ENCODE measurements at places on chromosomes 16 and 17.

DNA sequence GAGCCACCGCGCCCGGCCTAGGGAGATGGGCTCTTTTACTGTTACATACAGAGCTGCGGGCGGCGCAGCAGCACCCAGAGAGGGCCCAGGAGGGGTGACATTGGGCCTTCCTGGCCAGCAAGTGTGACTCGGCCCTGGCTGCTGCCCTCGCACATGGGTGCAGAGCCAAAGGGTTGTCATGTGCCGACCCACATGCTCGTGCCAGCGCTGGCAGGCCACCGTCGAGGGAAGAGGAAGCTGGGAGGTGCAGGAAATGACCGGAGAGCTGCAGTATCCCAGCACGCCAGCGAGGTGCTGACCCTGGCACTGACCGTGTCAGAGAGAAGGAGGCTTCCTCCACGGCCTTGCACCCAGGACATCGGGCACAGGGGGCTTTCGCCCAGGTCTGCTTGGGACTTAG is 8.0 kb downstream of the ENDOV start:
- no peak for DNase-seq

GRCh38 chr16:69706256-69706974 is 19.9 kb downstream of the NQO1 start:
- DNase-seq: no peak

DNA sequence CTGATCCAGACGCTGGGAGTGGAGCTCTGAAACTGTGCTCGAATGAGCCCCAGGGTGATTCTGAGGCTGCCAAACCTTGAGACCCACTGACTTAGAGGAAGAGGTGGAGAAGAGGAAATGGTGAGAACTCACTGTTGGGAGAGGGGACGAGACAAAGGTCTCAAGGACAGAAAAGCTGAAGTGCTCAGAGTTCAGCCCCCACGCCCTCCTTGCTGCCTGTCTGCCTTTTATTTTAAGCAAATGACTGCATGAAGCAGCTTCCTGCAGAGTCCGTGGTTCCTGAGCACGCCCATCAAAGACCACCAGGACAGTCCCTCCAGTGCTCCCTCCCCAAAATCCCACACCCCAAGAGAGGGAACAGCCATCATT is 20.4 kb downstream of the COTL1 start:
- no peak for DNase-seq

- no peak for DNase-seq
These were observed 578.7 kb upstream of the CDH11 start for GRCh38 chr16:65700596-65700995.

DNA sequence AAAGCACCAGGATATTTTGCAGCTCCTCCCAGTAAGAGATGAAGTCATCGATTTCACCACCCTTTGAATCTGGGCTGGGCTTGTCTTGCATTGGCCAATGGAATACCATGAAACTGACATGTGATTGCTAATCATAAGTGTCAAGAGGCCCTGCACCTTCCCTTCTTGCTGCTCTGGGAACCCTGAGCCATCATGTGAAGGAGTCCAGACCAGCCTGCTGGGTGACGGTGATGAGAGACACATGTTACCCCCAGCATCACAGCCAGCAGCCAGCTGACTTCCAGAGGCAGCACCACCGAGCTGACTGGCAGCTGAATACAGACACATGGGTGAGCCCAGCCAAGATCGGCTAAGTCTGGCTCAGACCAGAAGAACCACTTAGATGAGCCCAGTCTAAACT is 43.6 kb upstream of the CACNG4 start:
- DNase-seq: no peak

DNA sequence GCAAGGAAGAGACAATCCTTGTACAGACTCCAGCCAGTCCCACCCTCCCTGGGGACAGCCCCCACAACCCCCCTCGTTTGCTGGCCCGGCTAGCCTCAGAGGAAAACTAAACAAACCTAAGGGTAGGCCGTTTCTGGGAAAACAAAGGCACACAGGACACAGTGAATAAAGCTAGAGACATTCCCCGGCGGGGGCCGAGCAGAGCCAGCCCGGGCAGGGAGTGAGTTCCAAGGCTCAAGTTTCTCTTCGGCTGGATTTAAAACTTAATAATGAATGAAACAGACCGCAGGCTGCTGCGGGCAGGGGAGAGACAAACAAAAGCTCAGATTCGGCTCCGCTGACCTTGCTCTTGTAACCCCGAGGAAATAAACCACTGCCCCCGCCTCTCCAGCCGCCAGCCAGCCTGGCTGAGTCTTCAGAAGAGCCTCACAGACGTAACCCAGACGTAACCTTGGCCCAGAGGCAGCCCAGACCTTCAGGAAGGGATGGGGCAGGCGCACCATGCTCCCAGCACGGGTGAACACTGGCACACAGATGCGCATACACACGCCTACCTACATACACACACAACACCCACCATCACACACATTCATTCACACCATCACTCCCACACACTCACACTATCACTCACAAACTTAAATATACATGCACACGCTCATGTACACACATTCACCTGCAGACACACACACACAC is 216.0 kb downstream of the ZNF423 start:
- no peak for DNase-seq

GRCh38 chr17:39080421-39081078 is 70.9 kb downstream of the PLXDC1 start:
- DNase-seq: no peak

- no peak for DNase-seq
These were observed 53.9 kb downstream of the BANP start for GRCh38 chr16:88005181-88005581.

DNA sequence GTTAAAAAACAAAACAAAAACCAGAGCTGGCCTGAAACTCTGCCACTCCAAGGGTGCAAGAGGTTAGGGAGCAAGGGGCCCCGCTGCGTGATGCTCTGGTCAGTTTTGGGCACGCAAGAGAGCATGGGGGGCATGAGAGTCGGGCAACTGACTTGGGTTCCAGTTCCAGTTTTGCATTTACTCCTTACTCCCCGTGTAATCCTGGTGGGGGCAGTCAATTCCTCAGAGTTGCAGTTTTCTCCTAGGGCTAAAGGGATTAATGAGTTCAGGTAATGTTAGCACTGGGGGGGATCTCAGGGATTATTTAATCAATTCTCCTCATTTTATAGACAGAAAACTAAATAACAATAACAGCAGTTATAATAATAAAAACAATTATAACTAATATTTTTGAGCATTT is 72.9 kb upstream of the PMFBP1 start:
- no peak for DNase-seq

- no peak for DNase-seq
These were observed 56.3 kb downstream of the COX10 start for GRCh38 chr17:14125518-14126137.

DNA sequence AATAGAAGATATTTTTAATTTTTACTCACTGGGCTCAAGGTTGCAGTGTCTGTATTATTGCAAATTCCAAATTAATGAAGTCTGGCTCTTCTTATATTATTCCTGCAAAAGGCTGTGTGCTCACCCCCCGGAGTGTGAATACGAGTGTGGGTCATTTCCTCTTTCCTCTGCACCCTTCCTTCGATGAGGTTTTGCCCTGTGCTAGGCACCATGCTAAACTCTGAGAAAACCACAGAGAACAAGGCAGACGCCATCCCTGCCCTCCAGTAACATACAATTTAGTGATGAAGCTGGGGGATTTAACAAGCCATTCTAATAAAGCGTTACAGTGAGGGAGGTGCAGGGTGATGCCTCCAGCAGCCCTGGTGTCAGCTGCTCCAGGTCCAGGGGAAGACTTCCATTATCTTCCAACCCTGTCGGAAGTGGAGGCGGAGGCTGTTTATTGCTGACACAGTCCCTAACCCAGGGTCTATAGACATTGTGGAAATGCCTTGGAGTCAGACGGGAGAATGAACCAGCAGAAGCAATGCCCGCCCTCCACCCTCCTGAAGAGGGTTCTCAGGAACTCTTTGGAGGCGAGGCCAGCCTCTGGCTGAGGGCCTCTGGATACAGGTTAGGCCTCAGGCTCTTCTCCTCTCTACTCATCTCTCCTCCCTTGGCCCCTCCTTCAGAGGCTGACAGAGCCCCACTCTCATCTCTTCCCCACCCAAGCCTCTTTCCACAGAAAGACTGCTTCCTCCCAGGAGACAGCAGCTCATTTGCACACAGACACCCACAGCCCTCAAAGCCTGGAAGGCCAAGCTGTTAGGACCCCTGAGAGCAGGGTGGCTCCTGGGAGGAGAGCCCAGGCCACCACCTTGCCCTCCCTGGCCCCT is 2.0 kb upstream of the ACE start:
- no peak for DNase-seq
